ENCODE measurements at places on chromosomes 7 and 10.

GRCh38 chr10:11057994-11058393, 40.3 kb downstream of the CELF2 start:
- no peak for DNase-seq

GRCh38 chr10:37734971-37735370, 122.4 kb downstream of the ZNF248 start:
- no peak for DNase-seq

DNA sequence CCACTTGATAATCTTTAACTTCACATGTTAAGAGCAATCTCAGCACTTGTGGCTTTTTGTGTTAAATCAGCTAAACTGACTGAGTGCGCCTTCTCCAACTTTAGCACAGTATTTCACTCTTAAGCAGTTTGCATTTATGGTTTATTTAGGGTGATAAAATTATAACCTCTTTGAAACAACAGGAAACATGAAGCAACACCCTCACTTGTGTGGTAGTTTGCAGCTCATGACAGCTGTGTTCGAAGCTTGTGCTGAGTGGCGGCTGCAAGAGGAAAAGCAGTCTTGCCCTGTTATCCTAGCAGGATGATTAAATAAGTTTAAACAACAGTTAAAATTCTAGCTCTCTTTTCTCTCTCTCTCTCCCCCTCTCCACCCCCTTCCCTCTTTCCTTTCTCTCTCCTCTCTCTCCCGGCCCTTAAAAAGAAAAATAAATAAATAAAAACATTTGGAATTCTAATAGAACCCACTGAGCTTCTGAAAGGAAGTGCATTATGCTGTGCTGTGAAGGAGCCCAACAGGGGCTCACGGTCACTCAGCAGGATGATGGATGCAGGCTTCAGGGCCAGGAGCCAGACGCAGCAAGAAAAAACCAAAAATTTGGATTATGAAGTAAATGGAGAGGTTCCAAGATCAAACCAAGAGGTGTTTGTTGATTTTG, 25.2 kb downstream of the OGDH start:
- peak; percentile 34 for DNase-seq

- no peak for DNase-seq
Observed at GRCh38 chr7:20439416-20440185, 108.9 kb downstream of the ITGB8 start.

DNA sequence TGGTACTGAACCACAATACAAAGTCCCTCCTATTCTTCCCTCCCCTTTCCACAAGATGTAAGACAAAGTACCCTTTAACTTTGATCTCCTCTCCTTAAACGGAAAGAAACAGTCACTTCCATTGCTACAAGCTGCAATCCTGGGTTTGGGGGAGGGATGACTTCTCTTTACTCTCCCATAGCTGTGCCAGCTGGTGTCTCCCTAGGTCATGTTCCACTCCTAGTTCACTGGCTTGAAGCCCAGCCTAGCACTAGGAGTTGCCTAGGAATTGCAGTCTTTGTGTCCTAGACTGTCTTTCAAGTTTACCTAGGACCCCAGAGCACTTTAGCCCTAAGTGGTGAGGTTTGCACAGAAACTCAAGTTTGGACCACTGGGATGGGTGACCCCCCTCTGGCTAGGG, 311.1 kb downstream of the HPSE2 start:
- no peak for DNase-seq

DNA sequence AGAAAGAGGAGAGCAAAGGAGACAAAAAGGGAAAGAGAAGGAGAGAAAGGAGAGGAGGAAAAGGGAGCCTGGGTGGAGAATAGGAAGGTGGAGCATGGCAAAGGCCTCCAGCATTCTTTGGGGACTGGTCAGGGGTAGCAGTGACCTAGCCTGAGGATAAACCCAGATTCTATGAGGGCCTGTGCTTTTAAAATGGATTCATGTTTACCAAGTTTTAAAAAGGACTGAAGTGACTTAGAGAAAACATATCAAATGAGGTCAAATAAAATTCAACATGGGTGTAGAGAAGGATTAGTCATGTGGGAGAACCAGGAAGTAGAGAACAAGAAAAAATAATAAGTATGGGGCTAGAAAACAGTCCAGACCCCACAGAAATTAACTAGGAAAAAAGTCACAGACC, 20.7 kb downstream of the CREB3L2 start:
- DNase-seq, result no peak

DNA sequence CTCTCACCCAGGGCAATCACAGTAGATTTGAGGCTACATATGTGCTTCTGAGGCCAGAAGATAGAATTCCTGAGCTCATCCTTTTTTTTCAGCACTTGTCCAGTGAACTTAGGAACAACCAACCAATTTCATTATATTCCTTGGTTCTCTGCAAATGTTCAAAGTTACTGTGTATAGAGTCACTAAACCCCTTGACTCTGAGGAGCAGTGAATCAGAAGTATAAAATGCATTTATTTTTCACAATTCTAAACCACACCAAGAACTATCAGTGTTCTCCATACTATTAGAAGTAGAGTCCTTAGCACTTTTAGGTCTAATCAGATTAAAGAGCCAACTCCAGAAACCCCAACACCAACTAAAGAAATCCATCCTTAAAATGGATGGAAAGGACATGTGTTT, 19.6 kb upstream of the PAPSS2 start:
- DNase-seq, result no peak

DNA sequence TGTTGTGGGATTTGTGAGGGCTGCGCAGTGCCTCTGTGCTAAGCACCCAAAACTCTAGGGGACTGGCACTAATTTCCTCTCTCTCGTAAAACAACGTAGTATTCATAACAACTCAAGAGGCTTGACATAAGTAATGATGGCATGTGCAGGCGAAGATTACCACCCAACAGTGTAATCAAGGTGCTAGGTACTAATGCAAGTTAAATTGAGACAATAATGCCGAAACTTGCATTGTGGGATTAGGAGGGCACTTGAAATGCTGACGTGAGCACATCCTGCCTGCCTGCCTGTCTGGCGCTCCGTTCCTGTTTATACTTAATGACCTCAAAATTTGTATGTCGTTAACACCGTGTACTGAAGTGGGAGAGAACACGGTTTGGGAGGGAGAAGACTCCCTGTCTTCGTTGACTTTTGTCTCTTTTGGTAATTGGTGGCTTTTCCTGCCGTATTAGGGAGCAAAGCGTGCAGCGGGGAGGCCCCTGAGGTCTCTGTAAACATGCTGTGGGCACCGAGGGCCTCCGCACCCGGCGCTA, 139.0 kb downstream of the MGMT start:
- no peak for DNase-seq

- DNase-seq, result no peak
Observed at GRCh38 chr7:90743626-90744025, 147.5 kb downstream of the CDK14 start.

DNA sequence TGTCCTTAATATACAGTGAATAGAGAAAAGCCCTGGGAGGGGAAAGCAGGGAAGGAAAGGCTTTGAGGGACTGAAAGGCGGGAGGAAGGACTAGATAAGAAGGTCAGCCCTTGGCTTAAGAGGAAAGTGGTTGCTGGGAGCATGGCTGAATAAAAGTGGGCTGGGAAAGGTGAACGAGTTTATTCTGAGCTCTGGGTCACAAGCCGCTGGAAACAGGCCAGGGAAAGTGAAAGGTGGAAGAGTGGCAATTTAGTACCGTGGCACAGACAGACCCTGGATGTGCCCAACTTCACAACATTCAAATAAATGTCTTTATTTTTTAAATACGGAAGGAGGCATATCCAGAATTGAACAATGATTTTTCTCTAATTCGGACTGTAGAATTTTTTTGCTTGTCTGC, 39.7 kb downstream of the TAC1 start:
- no peak for DNase-seq

DNA sequence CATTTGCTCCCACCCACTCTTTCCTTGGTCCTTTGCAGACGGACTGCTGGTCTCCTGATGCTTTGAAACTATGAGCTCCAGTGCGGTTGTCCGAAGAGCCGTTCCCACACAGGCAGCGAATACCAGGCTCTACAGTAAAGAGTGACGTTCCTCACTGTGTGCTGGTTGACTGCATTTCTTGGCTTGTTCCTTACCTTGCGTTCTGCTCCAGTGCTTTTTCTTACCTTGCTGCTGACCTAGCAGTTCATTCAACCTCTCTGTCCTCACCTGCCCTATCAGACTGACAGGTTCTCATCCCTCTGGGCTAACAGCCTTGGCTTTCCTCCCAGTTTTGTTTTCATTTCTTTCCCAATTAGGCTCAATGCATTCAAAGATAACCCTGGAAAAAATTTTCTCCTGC, 214.8 kb downstream of the TMEM178B start:
- DNase-seq, result no peak

DNA sequence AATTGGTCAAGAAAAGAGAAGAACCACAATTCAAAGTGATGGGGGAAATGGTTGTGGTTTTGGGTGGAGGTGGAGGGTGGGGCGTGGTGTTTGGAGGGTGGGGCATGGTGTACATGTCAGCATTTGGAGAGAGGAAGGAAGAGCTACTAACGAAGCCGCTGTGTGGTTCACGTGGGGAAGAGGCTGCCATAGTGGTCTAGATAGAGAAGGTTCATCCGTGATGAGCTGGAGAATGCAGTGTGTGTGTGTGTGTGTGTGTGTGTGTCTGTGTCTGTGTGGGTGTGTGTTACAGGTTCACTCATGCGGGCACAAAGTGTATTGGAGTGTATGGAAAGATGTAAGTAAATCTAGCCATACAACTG, 6.1 kb upstream of the VCL start:
- DNase-seq, result peak; percentile 82

- no peak for DNase-seq
Observed at GRCh38 chr7:34756691-34757090, 98.7 kb downstream of the NPSR1 start.

DNA sequence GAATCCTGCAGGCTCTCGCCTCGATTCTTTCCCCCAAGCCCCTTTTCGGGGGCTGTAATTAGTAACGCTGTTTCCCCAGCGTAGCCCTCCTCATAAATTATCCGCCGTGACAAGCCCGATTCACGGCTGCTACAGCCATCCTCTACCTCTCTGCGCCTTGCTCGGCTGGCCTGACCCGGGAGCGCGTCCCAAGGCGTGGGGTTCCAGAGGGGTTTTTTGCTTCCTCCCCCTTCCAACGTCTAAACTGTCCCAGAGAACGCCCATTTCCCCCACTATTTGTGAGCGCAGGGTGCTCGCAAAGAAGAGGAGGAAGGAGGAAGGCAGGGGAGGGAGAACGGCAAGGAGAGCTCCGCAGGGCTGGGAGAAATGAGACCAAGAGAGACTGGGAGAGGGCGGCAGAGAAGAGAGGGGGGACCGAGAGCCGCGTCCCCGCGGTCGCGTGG, 880 bp downstream of the HOXA5 start:
- DNase-seq, result no peak

DNA sequence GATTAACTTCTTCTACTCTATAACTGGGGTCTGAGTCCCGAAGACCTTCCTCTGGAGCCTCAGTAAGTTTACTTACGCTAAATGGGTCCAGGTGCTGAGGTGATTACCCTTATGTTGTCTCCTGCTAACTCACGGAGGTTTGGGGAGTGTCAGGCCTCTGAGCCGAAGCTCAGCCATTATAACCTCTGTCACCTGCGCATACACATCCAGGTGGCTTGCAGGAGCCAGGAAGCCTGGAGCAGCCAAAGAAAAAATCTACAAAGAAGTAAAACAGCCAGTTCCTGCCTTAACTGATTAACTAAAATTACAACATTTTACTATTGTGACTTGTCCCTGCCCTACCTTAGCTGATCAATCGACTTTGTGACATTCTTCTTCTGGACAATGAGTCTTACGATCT, 350.7 kb downstream of the GLRX3 start:
- DNase-seq, result no peak

GRCh38 chr7:151137076-151137675, 30.3 kb downstream of the GBX1 start:
- DNase-seq, result no peak

DNA sequence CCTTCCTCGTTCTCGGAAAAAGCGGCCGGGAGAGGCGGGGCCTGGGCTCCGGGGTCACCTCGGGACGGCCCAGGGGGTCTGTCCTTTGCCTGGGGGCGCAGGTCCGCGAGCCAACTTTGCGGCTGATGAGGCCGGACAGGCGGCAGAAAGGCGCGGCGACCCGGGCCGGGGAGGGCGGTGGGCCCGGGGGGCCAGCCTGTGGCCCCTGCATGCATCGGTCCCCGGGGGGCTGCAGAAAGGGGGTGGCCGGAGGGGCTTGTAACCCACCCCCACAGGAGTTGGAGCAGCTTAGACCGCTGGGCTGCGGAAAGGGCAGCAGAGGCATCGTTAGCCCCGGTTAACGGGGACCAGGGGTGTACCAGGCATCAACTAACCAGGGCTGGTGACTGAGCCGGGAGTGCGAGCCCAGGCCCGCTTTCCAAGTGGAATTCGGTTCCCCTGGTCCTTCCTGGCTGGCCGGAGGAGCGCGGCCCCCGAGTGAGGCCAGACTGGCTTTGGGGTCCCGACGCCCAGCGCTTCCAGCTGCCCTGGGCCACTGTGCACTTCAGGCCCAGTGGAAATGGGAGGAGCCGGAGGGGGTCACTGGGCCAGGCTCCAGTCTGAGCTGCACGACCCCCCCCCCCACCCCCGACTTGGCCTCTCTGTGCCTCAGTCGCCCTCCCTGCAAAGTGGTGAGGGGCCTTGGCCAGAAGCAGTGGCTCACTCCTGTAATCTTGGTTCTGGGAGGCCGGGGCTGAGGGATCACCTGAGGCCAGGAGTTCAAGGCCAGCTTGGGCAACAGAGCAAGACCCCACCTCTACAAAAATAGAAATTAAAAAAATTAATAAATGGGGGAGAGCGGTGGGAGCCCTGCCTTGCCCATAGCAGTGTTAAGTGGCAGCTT, 919 bp downstream of the SLC29A4 start:
- no peak for DNase-seq

- DNase-seq, result no peak
Observed at GRCh38 chr10:82826132-82826531, 951.1 kb downstream of the NRG3 start.

DNA sequence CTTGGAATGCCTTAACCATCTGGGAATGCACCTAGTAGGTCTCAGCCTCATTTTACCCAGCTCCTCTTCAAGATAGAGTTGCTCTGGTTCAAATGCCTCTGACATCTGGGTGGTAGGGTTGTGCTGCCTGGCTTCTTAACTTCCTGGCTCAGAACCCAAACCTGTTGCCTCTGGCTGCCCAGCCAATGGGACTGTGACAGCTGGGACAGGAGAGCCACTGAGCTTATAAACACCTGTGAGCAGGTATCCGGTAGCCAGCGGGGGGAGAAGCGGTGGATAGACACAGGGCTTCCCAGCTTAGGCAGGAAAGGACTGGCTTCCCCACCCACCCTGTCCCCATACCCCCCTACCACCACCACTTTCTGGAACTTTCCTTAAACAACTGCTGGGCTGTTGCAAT, 115.8 kb upstream of the CARD11 start:
- DNase-seq, result no peak

- DNase-seq, result no peak
Observed at GRCh38 chr7:82950436-82950835, 212.2 kb downstream of the PCLO start.

DNA sequence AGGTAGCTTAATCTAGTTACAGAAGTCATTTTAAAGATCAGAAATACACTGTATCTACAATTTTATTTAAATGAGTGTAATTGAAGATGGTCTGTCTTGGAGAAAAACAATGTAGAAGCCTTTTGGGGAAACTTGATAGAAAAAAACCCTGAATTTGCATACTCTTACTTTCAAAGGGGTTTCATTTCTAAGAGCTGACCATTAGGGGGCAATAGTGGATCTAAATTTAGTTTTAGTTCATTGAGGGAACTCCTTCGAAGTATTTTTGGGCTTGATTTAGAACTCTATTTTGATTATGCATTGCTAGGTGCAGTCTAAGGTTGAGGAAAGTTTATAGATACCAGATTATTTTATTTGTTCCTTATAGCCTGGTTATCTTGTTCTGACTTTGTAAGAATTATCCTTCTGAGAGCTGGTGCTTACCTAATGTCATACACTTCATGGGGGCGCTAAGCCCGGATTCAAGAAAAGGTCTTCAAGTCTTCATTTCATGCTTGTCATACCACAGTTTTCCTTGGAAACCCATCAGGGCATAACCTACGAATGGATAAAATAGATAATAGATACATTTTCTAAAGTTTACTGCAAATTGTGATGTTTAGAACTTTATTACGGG, 69.1 kb upstream of the MXI1 start:
- no peak for DNase-seq
